ENCODE measurements at places on chromosomes 2 and 18.

DNA sequence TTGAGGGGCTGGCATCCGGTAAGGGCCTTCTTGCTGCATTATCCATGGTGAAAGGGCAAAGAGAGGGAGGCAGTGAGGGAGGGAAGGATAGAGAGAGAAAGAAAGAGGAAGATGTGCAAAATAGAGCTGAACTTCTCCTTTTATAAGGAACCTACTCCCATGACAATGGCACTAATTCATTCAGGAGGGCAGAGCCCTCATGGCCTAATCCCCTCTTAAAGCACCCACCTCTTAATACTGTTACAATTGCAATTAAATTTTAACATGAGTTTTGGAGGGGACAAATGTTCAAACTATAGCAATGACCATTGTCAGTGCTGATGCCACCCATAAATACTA lies 60.2 kb downstream of the CXCR4 start:
- DNase-seq, result no peak

GRCh38 chr2:27023740-27024139 lies 9.0 kb upstream of the TMEM214 start:
- no peak for DNase-seq

GRCh38 chr2:193868833-193869232 lies 1674.1 kb upstream of the TMEFF2 start:
- no peak for DNase-seq

DNA sequence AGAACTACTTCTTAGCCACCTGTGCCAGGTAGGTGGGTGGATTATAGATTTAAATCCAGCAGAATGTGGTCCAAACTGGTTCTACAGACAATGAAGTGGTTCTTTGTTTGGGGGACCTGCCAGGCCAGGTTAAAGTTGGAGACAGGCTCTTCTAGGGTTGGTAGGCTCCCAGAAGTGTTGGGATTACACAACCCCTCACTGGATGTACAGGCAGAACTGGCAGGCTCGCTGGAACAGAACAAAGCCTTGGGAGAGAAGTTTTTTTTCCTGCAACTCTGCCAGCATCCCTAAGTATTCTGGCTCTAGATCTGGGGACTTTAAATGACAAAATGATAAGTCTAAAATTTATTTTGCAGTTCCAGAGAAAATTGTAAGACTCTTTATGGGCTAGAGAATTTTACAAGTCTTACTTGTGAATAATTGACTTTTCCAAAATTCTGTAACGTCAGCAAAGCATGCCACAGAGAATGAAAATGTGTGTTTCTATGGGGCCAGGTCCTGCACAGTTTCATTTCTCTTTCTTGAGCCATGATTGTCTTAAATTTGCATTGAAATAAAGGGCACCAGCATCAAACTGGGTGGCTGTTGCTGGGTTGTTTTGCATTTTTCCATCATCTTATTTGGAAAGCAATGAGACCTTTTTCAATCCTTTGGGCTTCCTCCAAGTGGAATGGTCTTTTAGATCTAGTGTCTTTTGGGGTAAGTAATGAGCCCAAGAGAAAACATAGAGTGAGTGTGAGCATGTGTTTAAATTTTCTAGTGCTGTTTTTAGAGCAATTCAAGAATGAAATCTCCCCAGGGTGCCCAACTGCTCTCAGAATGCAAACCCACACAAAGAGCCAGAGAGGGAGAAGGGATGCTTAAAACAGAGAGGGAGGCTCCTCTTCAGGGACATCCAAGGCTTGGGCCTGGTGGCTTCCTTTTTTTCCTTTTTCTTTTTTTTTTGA lies 32.4 kb upstream of the ATL2 start:
- no peak for DNase-seq

DNA sequence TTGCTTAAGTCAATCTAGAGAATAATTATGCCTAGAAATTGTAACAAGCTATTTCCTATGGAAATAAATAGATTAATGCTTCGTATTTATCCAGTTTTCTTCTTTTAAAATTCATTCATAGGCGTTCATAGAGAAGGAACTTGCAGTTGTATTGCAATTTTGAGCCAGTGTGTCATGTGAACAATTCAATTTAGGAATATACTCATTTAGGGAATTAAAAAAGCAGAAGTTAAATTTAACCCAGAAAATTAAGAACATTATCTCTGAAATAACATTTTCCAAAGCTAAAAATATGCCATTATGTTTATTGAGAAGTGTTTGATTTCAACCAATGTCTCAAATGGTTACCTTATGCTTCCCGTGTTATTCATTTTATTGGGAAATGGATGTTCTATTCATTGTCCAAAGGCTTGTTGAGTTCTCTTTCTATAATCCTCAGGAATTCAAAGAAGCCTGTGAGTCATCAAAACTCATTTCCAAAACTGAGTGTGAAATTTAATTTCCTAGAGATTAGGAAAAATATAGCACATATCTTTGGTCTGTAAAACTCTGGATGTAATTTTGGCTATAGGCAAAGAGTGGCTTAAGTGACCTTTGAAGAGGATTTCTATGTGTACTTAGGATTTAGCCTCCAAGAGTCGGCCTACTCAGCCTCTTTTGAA lies 99.7 kb downstream of the SLC8A1 start:
- DNase-seq, result no peak

GRCh38 chr2:121110924-121111323 lies 174.1 kb downstream of the TFCP2L1 start:
- DNase-seq, result no peak

- DNase-seq, result no peak
These were observed 617.3 kb downstream of the KCNJ3 start for GRCh38 chr2:155315768-155316167.

DNA sequence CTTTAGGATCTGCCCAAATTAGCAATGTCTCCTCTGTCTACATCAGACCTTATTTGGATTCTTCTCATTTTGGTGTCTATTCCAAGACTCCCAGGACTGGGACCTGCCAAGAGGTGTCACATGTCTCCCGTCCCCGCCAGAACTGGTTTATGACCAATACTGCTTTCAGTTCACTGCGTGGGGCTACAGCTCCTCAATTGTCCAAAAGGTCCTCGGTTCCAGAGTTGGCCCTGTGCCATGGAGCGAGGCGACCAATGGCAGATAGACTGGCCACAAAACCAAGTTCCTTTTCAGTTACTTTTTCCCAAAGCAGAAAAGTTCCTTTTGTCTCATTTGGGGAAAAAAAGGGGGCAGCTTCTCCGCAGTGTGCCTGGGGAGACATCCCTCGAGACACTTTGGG lies 144.1 kb upstream of the ZNF236 start:
- DNase-seq, result no peak

DNA sequence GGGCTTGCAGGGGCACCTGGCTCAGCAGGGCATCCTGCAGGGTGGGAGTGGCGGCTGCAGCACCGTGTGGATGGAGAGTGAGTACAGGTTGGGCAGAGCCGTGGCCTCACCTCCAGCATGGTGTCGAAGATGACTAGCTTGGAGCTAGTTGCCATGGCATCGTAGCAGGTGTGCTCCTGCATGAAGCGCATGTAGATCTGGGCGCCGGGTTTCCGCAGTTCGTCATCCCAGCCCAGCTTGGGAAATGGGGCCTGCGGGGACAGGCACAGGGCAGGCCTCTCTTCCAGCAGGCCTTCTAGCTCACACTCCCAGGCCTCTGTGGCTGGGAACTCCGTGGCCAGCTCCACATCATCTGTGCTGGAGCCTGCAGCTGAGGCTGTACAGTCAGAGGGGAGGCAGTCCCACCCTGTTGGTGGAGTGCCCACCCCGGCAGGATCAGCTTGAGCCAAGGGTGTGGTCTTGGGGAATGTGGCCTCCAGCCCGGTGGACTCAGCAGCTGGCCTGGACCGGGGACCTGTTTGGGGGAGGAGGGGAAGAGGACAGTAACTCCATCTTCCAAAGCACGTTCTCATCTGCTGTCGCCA lies 1.6 kb downstream of the PRKAG3 start:
- peak; percentile 71 for DNase-seq

GRCh38 chr2:44201648-44202165 lies 33.0 kb downstream of the PPM1B start:
- DNase-seq, result no peak

DNA sequence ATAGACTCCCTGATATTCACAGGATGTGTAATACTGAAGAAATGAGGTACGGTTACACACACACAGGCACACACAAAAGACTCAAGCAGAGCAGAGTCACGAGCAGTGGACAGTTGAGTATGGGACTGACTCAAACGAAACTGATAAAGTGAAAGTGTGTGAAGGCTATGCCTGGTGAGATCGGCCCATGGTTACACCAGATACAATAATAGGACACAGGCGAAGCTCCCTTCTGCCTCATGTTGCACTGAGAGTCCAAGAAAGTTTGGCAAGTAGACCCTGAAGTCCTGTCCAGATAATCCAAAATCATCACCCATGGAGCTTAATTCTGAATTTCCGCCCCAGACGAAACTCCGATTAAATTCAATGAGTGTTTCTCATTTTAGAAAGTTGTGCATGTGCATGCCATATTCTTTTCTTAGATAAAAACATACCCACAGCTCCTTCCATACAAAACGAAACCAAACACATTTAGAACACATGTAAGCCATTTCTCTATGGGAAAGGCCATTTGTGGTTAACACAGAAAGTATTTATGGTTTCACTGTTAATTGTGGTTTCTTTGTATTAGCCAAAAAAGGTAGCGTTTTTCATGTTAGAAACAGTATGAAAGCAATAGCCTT lies 567.6 kb downstream of the PLCL1 start:
- DNase-seq, result no peak

DNA sequence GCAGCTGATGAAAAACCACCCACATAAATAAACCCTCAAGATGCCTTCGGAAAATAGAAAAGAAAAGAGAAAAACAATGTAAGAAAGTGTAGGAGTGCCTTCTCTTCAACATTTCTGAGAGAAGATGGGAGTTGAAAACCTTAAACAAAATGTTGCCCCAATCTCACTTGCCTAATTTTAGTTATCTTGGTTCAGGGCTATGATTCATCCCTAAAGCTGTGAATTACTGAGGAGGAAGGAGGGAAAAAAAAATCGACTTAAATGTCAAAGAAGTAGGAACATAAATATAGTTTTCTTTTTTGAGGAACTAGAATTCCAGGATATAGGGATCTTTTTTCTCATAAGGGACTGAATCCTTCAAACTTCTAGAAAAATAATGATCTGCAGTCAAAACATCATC lies 360.3 kb downstream of the TGIF1 start:
- no peak for DNase-seq

DNA sequence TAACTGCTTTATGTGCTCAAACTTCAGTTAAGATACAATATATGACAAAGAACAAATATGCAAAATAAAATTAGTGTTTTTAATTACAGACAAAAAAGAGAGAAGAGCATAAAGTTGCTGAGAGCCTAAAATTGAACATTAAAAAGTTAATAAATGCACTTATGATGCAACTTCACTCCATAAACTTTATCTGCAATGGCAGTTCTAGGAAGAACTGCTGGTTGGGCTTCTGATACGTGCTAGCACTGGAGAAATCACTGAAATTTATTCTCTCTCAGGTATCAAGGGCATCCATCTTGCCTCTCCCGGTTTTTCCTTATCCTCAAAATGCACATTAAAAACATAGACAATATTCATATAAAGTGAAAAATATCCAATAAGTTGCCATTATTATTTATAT lies 35.7 kb downstream of the MYO3B start:
- no peak for DNase-seq

Data from left hindlimb (tissue), 1 donor.